ENCODE measurements at places on chromosomes 5 and 9.

- DNase-seq, result no peak
These were observed 406.0 kb downstream of the GADD45G start for GRCh38 chr9:90010793-90011192.

DNA sequence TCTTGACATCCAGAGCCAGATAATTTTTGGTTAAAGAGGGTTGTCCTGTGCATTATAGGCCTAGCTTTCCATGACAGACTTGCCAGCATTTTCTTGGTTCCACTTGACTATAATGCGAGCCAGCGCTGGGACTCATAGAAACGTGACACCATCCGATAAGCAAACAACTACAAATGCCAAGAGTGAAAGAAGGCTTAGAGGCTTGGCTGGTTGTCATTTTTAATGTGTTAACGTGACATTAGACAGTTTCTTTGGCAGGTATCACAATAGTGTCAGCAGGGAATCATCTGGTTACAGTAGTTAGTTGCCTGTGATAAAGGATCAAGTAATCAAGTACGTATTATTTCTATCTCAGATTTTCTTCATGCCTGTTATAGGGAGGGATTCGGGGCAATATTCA, 20.0 kb upstream of the LIFR start:
- no peak for DNase-seq

DNA sequence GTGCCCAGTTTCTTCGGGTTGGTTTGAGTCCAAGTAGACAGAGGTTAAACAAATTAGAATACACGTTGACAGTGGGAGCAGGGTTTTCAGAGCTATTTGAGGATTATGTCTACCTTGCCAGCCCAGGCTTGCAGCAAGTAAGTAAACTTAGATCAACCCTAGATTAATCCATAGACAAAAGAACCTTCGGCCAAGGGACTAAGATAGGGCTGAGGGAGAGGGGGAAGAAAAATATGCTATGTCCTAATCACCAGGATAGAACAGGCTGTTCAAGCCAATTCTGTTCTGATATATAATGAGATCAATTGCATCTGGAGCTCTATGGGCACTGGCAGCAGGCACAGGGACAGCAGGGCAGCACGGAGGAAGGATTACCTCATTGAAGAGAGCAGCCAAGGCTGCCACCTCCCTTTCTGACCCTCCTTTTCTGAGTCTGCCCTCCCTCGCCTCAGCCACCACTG, 377.7 kb downstream of the PIK3R1 start:
- no peak for DNase-seq

DNA sequence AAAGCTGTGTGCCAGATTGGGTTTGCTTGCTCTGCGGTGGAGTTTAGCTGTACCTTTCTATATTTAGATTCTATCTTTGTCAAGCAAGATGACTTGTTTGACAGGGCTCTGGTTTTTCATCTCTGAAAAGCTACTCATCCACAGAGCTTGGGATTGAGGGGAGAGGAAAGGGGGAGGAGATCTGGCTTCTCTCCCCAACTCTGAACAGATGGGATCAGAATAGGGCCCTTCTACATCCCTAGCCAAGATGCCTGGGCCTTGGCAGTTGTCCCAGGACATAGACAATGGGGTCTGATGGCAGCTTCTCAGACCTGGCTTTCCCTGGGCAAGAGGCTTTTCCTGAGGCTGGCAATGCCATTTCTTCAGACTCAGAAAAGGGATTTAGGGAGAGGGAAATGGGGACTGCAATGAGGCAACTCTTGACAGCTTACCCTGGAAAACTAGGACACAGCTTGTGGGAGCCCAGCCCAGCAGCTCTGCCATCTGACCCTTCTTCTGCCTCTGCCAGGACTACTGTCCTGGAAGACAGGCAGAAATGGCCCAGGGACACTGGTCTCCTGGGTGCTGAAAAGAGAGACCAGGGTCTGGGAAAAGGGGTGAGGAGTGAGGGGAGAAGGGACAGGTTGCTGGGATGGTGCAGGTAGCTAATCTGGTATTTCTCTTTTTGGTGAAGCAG, 50.2 kb upstream of the ASTN2 start:
- no peak for DNase-seq

- DNase-seq, result no peak
These were observed 77.5 kb downstream of the DPYSL3 start for GRCh38 chr5:147432323-147432722.

DNA sequence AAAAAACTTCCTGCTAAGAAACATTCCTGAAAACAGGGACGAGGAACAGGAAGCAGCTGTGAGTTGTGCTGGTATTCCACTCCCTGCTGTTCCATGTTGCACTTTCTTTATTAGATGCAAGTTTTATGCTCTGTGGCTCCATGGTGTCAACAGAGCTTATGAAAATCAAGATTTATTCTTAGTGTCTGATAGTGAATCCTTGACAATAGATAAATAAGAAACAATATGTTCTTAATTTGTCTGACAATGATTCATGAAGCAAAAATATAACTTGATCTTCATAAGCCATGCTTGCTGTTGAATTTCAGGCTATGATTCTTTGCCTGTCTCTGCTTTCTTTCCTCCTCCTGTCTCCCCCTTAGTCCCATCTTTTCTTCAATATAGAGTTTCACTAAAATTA, 119.6 kb downstream of the DROSHA start:
- no peak for DNase-seq

- no peak for DNase-seq
These were observed 80.9 kb downstream of the PPP2R2B start for GRCh38 chr5:146797658-146798057.

- DNase-seq, result no peak
These were observed 257.4 kb upstream of the TRPC7 start for GRCh38 chr5:136622747-136623146.

- no peak for DNase-seq
These were observed 184.8 kb downstream of the PBX3 start for GRCh38 chr9:125932012-125932411.

- no peak for DNase-seq
These were observed 302.2 kb downstream of the ZNF608 start for GRCh38 chr5:124444147-124444775.

- no peak for DNase-seq
These were observed 155.1 kb upstream of the WWC1 start for GRCh38 chr5:168136340-168136739.

GRCh38 chr5:36949593-36949992, 73.0 kb downstream of the NIPBL start:
- DNase-seq, result no peak

GRCh38 chr9:106072421-106072820, 378.1 kb downstream of the TMEM38B start:
- DNase-seq, result no peak

DNA sequence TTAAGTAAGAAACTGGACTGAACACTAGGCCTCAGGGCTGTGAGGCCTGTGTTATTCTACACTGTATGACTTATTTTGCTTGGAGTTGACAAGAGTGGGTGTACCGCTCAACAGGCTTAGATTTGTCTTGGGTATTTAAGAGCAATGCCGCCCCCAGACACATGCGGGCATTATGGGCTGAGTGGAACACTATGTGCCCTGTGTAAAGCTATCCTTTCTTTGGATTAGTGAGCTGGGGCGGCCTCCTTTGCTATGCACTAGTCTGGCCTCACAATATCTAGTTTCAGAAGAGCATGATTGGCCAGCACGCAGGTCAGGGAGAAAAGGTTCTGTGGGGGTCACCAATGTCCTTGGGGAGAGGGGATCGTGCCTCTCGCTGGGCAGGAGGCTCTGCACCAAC, 206.3 kb upstream of the GDNF start:
- no peak for DNase-seq

- no peak for DNase-seq
These were observed 95.3 kb downstream of the TTLL11 start for GRCh38 chr9:121997791-121998190.

DNA sequence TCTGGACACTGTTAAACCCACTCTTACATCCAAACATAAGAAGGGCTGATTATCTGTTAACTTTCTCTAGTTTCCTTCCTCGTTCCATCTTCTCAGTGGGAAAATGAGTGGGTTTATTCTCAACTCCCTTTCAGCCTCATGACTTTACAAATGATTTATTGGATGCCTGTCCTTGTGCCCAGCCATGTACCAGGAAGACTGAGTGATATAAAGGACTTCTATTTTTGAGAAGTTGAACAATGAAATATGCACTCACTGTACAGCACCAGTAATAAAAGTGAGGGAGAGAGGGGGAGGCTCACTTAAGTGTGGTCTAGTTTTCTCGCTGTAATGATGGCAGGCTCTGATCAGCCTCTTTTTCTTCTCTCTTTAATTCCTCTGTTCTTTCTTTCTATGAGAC, 277.6 kb downstream of the SMARCA2 start:
- no peak for DNase-seq

GRCh38 chr9:77453825-77454647, 194.1 kb downstream of the GNA14 start:
- no peak for DNase-seq

DNA sequence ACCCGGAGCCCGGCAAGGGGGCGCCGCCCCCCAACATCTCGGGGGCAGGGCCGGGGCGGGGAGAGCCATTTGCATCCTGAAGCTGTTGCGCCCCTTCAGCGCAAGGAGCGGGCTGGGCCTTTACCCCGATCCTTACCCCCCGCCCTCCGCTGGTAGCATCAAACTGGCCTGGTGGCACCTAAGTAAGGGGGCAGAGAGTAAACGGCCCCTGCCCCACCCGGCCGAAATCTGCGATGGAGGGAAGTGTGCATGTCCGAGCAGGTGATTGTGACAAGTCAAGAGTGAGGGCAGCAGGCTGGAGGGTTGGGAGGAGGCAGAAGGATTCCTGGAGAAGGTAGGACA, 101.2 kb downstream of the ESM1 start:
- DNase-seq, result no peak

GRCh38 chr5:99061711-99062110, 132.9 kb upstream of the CHD1 start:
- DNase-seq, result no peak

GRCh38 chr5:1779782-1780613, 19.6 kb downstream of the MRPL36 start:
- DNase-seq, result no peak

DNA sequence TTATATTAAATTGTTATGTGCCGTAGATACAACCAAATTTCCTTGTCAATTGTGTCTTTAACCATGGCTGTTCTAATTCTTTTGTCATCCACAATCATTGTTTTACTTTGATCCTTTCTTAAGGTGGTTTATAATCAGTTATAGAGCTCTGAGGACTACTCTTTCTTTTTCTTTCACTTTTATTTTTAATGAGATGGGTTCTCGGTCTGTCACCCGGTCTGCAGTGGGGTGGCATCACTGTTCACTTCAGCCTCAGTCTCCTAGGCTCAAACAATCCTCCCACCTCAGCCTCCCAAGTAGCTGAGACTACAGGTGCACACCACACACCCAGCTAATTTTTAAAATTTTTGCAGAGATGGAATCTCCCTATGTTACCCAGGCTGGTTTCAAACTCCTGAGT, 74.2 kb downstream of the ANXA2R start:
- DNase-seq, result no peak

DNA sequence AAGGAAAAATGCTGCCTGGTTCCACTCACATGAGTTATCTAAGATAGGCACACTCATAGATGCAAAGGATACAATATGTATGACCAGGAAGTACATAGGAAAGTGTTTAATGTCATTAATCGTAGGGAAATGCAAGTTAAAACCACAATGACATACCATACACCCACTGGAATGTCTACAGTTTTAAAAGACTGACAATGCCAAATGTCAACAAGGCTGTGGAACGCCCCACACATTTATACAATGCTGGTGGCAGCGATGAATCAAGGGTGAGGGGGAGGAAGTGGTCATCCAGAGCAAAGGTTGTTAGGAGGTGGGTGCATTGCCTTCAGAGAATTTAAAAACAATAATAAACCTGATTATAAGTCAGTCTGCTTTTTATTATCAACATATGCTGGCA, 437.8 kb downstream of the ARHGEF28 start:
- no peak for DNase-seq

GRCh38 chr5:132020568-132021339, 9.3 kb upstream of the ACSL6 start:
- DNase-seq, result no peak

Data from tibial nerve (tissue), 4 donors.